Activated CD4-positive, alpha-beta T cell treated with anti-CD3 and anti-CD28 coated beads for 36 hours (primary cell): ENCODE measurements at places on chromosomes 2 and 18.

DNA sequence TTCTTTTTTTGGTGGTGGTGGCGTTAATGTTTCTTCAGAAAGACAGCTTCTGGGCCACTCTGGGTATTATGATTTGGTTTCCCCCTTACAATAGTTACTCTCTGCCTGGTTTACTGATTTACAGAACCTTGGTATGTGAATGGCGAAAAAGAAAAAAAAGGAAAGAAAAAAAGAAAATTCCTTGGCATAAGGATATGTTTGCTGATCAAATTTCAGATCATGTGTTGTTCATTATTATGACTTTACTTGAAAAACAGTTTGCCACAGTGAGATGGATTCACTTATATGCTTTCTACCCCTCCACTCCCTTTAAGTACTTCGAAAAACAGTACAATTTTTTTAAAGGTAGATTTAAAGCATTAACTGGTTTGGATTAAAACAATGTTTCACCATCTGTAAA, 21.0 kb downstream of the BCL11A start:
- no peak for DNase-seq

DNA sequence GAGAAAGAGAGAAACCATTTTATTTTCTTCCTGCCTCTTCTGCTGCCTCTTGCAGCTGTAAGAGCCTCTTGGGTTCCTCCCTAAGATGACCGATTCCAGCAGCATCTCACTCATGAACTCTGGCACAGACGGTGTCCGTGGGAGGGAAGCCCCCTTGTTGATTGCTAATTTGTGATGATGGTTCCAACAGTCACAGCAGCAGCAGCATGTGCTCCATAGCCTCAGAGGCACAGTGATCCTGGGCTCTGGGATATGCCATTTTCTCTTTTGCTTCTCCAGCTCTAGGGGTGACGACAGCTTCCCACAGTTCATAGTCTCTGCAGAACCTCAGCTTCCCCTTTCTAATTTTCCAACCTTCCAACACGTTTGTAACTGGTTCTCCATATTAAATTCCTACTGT, 324.2 kb upstream of the HS6ST1 start:
- no peak for DNase-seq

DNA sequence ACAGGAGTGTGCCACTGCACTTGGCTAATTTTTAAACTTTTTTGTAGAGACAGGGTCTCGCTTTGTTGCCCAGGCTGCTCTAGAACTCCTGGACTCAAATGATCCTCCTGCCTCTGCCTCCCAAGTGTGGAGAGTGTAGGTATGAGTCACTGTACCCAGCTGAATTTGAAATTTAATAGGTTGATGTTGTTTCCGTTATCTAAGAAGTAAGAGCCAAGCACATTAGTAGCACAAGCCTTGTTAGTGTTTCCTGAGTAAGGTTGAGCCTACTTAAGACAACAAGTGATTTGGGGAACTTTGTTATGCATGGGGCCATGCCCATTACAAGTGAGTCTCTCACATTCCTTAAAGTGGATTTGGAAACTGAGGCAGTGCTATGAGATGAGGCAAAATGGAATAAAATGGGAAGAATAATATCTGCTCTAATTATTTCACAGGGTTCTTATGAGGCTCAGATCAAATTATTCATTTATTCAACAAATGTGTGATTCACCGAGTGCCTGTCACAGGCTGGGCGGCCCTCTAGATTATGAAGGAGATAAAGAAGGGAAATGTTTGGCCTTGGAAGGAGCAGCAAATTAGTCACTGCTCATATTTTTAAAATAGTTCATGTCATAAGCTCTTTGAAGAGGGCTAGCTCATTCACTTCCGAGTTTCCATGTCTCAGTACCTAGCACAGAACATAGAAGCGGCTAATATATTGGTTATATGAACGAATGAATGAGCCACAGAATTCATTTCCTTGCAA, 217.2 kb downstream of the LDLRAD4 start:
- DNase-seq = peak; percentile 23

GRCh38 chr2:98505971-98506664, 61.5 kb downstream of the INPP4A start:
- no peak for DNase-seq

DNA sequence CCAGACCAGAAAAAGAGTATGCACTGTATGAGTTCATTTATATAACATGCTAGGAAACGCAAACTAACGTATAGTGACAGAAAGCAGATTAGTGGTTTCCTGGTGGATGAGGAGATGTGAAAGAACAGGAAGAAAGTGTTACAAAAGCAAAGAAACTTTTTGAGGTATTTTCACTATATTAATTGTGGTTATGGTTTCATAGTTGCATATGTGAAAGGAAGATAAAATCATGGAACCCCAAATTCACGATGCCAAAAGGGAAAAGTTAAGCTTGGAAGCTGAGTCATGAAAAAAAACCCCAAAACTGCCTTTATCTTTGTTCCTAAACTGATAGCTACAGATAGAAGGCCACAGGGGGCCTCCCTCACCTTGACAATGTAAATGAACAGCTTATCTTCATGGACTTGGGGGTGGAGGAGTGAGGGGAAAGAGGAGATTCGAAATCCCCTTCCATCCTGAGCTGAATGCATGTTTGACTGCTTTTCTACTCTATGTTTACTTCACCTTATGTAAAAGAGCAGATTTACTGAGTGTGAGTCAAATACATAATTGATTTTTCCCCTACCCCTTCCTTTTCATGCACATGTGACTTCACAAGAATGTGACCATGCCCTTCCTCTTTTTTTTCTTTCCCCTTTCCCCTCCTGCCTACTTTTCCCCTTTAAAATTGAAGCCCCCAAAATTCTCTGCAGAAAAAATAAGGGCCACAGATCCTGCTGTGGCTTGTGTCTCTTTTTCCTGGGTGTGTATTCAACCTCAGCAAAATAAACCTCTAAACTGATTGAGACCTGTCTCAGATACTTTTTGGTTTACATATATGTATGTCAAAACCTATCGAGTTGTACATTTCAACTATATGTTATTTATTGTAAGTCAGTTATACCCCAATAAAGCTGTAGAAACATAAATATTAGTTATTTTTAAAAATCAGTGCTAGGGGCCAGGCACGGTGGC, 100.1 kb upstream of the TLK1 start:
- DNase-seq = peak; percentile 50

DNA sequence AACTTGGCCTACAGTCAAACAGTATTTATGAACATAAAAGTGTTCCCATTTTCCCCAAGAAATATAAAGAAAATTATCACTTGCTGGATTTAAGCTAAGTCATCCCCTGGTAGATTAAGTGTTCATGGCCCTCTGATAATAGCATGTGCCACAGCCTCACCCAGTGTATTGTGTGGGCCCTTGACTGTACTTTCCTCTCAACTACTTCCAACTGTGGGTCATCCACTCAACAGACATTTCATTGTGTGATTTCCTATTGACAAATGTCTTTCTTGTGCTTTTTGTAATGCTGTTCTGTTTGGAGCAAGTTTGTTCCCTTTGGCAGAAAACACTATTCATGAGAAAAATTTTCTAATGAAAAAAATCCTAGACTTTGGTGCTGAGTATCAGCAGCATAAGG, 48.4 kb upstream of the TMEM17 start:
- no peak for DNase-seq

DNA sequence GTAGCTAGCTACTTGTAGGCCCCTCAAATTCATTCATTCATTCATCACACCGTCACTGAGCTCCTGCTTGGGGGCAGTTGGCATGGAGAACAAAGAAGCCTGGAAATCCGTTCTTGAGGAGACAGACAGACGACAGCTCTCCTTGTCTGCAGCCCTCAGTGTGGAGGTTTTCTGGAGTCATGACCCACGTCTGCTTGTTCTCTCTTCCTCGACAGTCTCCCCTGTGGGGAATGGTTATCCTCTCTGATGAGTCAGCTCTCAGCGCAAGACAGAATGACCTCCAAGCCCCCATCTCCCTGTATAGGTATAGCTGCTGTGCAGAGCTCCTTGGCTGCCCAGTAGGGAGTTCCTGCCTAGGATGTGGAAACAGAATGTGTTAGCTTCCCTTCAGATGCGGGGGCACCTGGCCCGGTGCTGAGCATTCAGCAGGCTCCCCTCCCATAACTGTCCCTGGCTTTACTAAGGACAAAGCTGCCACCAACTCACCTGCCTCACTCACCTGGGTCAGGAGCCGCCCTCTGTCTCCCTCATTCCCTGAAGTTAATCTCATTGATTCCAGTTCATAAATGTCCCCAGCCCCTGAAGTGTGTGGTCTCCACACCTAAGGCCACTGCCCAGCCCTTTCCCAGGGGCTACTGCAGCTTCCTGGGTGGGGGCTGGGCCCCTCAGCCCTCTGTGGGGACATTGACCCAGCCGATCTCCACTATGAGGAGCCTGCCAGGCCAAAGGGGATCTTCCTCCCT, 124.7 kb downstream of the ACKR3 start:
- no peak for DNase-seq

DNA sequence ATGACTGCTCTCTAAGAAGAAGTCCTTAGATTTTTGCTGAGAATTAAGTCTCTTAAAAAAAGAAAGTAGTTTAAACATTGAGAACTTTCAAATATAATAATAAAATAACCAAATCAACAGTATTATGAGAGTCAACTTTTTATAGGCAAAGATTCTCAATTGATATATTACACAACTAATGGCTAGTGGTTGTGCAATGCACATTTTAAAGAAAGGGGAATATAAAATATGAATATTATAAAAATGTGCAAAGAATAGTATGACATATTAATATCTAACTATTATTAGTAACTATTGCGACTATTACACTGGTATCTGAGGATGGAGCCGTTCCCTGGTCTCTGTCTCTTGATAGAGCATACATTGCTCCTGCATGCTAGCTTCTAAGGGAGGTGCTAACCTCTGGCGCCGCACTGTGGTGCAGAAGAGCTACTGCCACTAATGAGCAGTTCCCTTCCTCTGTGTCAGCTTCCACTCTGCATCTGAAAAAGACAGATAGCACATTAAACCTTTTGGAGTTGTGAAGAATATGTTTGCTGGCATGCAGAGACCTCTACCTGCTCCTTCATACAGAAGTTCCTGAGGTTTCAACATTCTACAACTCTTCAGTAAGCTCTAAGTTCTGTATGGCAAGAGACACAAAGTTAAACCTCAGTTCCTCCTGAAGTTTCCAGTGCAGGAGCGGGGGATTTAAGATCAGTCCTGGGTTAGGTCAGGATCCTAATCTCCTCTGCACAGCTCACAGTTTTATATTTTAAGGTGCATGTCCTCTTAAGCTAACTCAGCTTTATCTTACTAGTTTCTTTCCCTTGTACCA, 3.5 kb upstream of the SLC9A2 start:
- DNase-seq = peak; percentile 80

DNA sequence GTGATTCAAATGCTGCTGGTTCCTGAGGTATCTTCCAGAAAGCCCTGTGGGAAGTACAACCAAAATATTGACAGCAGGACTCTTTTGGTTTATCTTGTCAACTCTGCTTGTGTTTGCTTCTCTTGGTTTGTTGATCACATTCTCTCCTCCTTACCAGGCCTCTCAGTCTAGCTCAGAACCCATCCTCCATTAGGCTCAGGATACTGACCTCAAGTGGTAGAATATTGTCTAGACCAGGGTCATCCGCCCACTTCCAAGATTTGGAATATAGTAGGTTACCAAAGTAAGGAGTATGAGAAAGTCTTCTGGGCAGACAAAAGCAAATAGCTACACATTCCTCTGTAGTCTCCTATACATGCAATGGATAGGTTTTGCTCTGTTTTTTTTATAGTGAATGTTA, 56.6 kb downstream of the XIRP2 start:
- DNase-seq = no peak

DNA sequence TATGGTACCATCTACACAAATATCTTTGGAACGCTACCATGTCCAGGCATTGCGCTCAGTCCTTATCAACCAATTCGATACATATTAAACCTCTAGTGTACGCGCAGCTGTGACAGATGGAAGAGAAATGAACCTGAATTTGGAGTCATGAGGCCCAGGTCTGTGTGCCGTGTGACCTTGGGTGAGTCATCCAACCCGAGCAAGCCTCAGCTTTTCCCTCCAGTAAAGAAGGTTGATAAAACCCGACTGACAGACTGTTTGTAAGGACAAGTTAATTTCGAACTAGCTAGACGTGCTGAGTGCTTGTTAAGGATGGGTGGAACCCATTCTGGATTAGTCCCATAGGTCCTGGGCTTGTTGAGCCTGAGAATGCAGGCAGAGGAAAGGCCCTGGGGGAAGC, 28.2 kb downstream of the GREB1 start:
- DNase-seq = no peak

DNA sequence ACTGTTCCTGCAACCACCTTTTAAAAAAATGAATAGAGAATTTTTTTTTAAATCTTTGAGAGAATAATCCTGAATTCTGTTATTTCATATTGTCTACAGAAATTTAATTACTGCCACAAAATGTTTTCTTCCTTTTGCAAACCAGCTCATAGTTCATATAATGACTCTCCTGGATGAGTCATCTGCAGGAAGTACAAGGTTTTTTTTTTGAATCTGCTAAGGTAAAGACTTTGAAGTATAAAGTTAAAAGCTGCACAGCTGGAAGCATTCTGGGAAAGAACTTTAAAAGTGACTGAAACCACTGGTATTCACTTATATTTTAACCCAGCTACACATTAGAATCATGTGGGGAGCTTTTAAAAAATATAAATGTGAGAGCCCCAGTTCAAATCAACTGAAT, 25.4 kb downstream of the SESTD1 start:
- DNase-seq = no peak

DNA sequence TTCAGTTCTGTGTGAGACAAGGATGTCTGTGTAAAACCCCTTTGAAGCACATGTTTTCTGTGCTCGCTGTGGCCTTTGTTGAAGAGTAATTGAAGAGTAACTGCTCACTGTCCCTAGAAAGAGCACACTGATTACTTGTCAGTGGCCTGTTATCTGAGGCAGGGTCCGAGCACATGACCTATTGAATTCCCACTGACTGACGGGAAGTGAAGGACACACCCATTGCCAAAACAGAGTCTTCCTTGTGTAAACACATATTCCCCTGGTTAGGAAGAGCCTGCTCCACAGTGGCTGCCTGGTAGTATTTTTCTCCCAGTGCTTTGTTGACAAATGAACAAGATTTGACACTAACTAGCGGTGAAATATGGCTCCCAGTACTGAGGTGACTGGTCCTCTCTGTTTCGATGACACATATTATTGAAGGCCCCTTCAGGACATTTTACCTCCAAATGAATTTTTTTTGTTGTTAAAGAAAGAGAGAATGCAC, 148.5 kb upstream of the GYPC start:
- no peak for DNase-seq
